ENCODE measurements at places on chromosomes 7 and 10.

GRCh38 chr10:30770229-30770628 lies 140.7 kb upstream of the LYZL2 start:
- DNase-seq: no peak

DNA sequence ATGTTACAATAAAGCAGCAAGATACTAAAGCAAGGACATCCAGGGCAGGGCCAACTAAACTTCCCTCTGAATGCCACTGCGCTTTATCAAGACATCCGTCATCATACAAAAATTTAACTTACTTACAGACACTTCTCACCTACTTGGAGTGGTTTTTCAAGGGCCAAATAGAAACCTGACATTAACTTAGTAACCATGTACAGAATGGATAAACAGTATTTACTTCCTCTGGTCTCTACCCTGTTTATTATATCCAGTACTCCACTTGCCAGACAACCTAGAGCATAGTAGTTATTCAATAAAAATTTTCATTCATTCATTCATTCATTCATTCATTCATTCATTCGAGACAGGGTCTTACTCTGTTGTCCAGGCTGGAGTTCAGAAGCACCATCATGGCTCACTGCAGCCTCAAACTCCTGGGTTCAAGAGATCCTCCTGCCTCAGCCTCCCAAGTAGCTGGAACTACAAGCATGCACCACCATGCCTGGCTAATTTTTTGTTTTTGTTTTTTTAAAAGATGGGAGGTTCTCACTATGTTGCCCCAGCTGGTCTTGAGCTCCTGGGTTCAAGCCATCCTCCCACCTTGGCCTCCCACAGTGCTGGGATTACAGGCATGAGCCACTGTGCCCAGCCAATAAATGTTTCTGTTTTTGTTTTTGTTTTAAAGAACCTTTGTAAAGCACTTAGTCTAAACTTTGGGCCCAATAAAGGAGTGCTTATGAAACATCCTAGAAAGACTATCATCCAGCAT lies 19.0 kb downstream of the SMURF1 start:
- no peak for DNase-seq

- no peak for DNase-seq
These were observed 64.3 kb downstream of the ZRANB1 start for GRCh38 chr10:125006188-125006680.

GRCh38 chr10:116740971-116741370 lies 1.4 kb downstream of the HSPA12A start:
- no peak for DNase-seq

- no peak for DNase-seq
These were observed 259.5 kb upstream of the LRRN3 start for GRCh38 chr7:110831419-110831818.

DNA sequence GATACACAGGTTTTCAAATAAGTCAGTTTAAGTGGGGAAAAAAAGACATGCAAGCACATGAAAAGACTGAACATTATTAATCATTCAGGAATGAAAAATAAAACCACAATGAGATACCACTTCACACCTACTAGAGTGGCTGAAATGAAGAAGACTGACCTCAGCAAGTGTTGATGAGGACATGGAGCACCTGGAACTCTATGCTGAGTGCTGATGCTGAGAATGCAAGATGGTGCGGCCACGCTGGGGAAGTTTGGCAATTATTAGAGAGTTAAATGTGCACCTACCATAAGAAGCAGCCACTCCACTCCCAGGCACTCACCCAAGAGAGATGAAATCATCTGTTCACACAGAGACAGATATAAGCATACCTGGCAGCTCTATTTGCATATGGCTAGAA lies 32.9 kb upstream of the ELFN1 start:
- no peak for DNase-seq

GRCh38 chr10:62373995-62374861 lies at the start of gene ZNF365:
TSS of gene ZNF365 (plus strand) at chr10:62374369. CDS start at chr10:62376194, 1,825 bp downstream.
- peak; percentile 71 for DNase-seq

GRCh38 chr7:40437498-40437897 lies 302.7 kb downstream of the SUGCT start:
- DNase-seq: no peak

DNA sequence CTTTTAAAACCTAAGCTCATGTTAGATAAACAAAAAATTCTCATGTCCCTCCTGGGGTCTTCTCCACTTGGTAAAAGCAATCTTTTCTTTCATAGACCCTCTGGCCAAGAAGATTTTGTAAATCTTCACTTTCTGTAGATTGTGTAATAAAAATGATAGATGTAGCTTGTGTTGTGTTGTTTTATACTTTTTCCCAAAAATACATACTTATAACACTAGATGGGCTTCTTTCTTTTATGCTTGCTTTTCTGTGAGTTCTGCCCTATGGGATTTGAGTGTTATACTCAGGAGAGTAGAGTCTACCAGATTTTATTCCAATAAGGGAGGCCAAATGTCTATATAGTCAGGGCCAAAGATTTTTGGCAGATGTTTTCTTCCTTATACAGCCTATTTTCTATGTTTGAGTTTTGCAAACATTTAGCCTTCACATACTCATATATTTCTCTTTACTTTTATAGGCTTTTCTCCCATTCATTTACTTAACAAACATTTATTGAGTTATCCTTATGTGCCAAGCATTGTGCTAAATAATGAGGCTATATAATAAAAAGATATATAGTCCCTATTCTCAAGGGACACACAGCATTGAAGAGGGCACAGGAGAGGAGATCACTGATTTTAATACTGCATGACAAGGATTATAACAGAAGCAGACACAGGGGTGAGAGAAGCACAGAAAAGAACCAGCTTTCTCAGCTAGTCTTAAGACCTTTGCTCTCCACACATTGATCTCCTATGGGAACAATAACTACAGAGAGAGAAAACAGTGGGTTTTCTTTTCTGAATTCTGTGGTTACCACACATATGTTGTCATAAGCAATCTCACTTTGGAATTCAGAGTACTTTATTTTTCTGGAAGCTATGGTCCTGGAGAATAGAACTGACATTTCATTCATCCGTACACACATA lies 58.0 kb upstream of the PNLIP start:
- DNase-seq: no peak

GRCh38 chr10:600876-601659 lies 88.4 kb downstream of the DIP2C start:
- DNase-seq: no peak

DNA sequence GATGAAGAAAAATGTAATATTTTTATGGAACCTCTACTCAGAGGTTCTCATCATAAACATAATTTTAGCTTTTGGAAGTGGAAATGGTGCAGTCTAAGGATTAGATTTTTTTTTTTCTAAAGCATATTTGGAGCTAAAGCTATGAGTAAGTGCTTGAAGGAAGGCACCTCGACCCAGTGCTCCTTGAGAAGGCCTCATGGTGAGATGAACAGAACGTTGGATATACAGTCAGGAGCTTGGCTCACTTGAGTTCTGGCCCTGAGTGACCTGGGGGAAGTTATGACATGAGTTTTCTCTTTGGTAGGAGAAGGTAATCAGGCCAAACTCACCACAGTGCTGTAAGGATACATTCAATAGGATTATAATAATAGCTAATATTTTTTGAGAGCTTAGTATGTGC lies 163.3 kb downstream of the JCAD start:
- DNase-seq: no peak
